Fibroblast of villous mesenchyme (primary cell): ENCODE measurements at places on chromosomes 16 and 17. TPM values are rescaled to one million over a fixed set of nuclear protein-coding genes. Genes with fewer than 3 reads are reported as not detected.

- DNase-seq, result no peak
Measured at GRCh38 chr17:80000981-80001775, 34.5 kb downstream of the TBC1D16 start.

DNA sequence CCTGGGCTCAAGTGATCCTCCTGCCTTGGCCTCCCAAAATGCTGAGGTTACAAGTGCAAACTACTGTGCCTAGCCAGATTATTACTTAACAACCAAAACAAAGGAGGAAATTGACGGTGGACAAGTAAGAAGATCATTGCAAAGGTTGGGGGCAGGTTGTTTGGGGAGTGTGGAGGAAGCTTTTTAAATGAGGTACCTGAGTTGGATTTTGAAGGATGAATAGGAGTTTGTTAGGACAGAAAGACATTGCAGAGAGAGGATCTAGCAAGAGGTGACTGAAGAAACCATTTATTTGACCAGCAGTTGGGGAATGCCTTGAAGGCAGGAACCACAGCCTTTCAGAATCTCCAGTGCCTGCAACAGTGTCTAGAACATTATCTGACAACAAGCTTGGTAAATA is 51.3 kb downstream of the ABCC1 start:
- DNase-seq, result no peak

- DNase-seq, result no peak
Measured at GRCh38 chr16:86783636-86784626, 205.6 kb downstream of the FOXL1 start.

- peak; percentile 98 for DNase-seq
Measured at GRCh38 chr17:35726127-35726952, 5.1 kb upstream of the RASL10B start.

GRCh38 chr17:64355536-64356303 is 34.9 kb downstream of the PECAM1 start:
- no peak for DNase-seq

GRCh38 chr17:35521150-35521549 is 16.3 kb downstream of the SLFN12L start:
- DNase-seq, result no peak

DNA sequence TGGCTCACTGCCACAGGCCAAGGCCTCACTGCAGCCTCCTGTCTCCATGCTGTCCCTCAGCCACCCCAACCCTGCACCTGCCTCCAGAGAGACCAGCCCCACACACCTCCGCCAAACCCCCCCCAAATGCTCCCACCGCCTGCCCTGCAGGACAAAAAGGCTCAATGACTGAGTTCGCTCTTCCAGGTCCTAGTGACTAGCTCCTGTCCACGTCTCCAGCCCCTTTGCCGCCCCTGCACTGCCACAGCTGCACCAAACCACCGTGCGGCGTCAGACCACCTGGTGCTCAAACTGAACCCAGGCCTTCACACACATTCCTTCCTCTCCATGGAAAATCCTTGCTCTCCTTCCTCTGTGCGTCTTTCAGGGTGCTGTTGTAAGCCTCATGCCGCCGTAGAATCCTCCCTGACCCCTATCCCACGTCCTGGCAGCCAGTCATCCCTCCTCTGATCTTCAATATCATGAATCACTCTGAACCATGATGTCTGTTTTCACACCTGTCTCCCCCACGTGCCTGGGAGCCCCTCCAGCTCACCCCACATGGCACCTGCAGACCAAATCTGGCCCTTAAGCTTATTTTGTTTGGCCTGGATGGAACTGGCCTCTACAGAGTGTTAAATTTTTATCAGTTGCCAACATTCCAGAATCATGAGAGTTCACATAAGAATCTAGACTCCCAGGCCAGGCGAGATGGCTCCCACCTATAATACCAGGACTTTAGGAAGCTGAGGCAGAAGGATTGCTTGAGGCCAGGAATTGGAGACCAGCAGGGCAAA is 4.3 kb upstream of the GSG1L start:
- peak; percentile 8 for DNase-seq

GRCh38 chr17:51120357-51120738 is 320 bp downstream of the SPAG9 start:
- DNase-seq, result peak; percentile 32

GRCh38 chr16:80974649-80975376 is 31.9 kb downstream of the CMC2 start:
- DNase-seq, result no peak

DNA sequence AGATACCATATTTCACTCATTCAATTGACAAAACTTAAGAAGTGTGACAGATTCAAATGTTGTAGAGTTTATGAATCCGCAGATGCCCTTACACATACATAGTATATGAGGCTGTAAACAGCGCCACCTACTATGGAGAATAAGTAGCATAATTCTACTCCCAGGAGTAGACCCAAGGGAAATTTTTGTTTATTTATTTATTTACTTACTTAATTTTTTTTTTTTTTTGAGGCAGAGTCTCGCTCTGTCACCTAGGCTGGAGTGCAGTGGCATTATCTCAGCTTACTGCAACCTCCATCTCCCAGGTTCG is 35.5 kb downstream of the GAN start:
- peak; percentile 28 for DNase-seq

GRCh38 chr16:12499032-12499745 is 304.5 kb downstream of the CPPED1 start:
- DNase-seq, result no peak

- peak; percentile 11 for DNase-seq
Measured at GRCh38 chr17:79612468-79613194, 1.8 kb upstream of the RBFOX3 start.

GRCh38 chr16:67773099-67773498 is 33.3 kb downstream of the RANBP10 start:
- no peak for DNase-seq

DNA sequence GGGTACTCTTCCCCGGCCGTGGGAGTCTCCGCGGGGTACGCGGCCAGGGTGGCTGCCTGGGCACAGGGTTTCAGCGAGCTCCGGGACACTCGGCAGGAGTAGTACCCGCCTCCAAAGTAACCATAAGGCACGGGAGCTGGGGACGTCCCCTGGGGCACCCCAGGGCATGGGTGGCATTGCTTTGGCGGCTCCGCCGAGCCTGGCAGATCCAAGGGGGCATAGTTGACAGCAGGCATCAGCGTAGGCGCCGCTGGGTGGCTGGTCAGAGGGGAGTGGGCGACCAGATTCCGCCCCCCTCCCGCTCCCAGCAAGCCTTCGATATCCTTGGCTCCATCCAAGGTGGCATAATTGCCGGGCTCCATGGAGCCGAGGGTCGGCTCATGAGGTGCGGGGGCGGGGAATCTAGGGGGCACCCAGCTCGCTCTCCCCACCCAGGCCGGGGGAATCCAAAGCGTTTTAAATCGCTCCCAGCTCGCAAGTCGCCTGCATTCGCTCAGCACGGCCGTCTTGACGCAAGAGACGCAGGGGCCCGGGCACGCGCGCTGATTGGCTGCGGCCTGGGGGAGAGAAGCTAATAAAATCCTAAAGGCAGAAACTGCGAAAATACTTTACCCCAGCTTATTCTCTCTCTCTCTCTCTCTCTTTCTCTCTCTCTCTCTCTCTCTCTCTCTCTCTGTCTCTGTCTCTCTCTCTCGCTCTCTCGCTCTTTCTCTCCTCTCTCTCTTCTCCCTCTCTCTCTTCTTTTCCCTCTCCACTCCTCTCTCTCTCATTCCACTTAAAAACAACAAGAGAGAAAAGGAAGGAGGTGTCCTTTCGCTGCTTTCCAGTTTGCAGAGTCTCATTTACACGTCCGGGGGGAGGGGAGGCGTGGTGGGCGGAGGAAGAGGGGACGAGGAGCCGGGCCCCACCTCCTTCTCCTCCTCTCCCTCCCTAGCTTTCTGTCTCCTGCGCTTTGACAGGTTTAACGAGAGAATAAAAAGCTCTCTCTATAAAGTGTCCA is at the start of gene HOXB13:
HOXB13 (minus strand) TSS at position 519 of the 1,000 bp plus-strand sequence; CDS start at position 362, 157 bp downstream.
- DNase-seq, result peak; percentile 92

DNA sequence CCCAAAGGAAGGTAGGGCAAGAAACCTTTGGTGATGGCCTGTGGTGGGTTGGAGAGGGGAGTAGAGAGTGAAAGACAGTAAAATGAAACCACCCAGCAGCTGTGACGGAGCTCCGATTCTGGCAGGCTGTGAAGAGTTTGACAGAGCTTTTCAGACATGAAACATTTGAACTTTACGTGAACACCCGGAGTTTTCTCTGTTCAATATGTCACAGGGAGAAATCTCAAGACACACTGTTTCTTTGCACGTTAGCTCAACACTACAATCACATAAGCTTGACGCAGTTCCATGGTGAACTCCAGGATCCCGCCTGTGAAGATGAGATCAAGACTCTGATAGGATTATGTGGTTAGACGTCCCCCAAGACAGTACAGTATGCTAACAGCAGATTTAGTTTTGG is 79.6 kb upstream of the CDH11 start:
- peak; percentile 84 for DNase-seq

GRCh38 chr16:10514369-10515055 is 65.9 kb downstream of the EMP2 start:
- peak; percentile 76 for DNase-seq

- no peak for DNase-seq
Measured at GRCh38 chr16:16033208-16033717, 83.8 kb downstream of the ABCC1 start.

DNA sequence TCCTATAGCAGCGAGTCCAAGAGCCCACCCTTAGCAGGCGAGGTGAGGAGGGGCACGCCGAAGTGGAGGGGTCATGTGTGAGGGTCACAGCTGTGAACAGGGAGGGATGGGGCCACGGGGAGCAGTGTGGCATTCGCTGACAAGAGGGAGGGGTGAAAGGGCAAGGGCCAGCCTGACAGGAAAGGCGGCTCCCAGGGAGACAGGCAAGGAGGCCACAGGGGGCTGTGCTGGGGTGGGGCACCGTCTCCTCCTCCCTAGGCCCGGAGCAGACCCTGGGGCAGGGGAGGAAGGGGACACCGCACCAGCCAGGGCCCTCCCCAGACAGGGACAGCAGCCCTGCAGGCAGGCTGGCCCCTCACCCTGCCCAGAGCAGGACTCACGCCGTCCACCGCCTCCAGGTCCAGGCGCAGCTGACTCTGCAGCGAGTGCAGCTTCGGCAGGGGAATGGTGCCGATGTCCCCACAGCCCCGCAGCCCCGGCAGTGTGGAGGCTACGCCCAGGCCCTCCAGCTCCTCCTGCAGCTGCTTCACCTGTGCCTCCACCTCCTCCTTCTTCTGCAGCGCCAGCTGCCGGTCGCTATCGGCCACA is 15.1 kb downstream of the GNPTG start:
- DNase-seq, result no peak

- DNase-seq, result peak; percentile 72
Measured at GRCh38 chr17:67431249-67432015, 54.4 kb downstream of the PITPNC1 start.

DNA sequence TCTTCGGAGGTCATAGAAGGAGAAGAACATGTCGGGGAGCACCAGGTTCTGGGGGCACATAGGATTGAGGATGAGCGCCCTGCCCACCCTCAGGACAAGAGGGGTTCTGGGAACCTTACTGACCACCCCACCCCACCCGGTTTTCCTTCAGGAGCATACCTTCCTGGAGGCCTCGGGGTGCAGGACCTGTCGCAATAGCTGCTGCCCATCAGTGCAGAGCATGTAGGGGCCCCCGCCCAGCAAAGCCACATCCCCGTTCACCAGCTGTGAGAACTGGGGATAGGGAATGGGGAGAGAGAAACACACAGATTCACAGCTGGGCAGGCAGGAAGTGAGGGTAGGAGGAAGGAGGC is 2.1 kb downstream of the ESRP2 start:
- peak; percentile 62 for DNase-seq

DNA sequence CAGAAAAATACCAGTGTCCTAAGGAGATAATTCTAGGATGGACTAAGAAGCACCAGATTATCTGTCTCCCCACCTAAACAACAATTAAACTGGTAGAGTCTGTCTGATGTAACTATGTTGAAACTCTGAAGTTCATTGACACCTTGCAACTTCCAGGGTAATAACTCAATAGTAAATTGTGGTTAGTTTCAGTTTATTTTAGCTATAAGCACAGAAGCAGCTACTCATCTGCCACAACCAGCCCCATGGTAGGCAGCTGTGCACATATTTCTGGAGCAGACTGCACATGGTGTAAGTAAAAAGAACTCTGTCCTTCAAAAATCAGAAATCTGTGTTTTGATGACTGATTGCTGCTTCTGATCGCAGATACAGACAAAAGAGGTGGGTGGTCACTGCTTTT is 852.1 kb downstream of the CDH11 start:
- peak; percentile 8 for DNase-seq

The ETV4 gene
- 4.7 and 4.8 TPM in 2 replicates for total RNA-seq
